ENCODE measurements at places on chromosomes 1 and 21. TPM values are rescaled to one million over a fixed set of nuclear protein-coding genes. Genes with fewer than 3 reads are reported as not detected.

WDR26 gene
- 40.9 TPM for total RNA-seq

DNA sequence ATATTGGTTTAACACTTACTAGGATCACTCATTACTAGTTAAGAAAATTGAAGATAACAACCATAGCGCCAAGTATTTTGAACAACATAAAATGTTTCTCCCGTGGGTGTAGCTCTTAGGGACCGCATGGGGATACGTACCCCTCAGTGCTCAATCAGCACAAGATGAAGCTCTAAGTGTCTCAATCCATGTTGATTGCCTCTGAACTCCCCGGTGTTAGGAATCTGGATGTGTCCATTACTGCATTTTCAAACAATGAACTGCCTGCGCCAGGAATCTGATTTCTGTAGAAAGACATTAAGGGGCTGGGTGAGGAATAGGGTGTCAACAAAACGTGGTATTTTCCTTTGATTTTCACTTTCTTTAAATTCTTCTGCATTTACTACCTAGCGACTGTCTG is 100.2 kb downstream of the LMO4 start:
- no peak for DNase-seq

- no peak for DNase-seq
Observed at GRCh38 chr1:150109586-150109985, 40.1 kb upstream of the PLEKHO1 start.

- no peak for DNase-seq
Observed at GRCh38 chr1:24027838-24028468, 47.8 kb upstream of the SRSF10 start.

- DNase-seq = no peak
Observed at GRCh38 chr1:159700312-159700711, 14.1 kb downstream of the CRP start.

Measured in pancreas (tissue), 10 donors.